NCI-H2081 (cell line): ENCODE measurements at places on chromosomes 2 and 18.

DNA sequence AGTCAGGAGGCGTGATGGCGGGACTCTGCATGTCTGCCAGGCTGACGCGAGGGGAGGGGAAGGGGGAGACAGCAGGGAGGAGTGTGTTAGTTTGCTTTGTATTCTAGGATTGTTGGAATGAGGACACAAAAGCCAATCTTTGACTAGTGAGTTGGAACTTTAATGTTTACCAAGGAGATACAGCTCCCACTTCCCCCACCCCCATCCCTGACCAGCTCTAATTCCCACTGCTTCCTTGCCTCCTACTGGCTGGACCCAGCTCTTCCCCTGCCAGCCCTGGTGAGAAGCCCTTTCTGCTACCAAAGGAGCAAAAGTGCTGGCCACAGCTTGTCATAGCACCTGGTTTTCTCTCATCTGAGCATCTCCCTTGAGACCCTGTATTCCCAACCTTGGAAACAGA lies 84.5 kb downstream of the CELF4 start:
- DNase-seq: no peak

- DNase-seq: no peak
Measured at GRCh38 chr2:127516041-127516762, 10.1 kb downstream of the IWS1 start.

DNA sequence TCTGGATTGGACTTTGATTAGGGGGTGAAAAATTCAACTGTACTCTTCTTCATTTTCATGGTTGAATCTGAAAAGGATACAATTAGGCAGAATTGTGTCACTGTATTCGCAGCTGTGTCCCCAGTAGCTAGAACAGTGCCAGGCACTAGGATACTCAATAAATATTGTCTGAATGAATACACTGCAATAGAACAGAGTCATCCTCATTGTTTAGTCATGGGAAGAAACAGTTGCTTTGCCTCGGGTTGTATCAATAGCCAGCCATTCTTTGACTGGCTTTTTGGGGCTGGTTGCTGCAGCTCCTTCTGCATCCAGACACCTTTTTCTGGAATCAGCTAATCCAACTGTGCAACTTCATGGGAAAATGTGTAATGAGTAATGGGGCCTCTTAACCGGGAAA lies 18.1 kb upstream of the DYNC1I2 start:
- DNase-seq: peak; percentile 10

GRCh38 chr18:25896178-25896780 lies 194.1 kb downstream of the SS18 start:
- peak; percentile 56 for DNase-seq

DNA sequence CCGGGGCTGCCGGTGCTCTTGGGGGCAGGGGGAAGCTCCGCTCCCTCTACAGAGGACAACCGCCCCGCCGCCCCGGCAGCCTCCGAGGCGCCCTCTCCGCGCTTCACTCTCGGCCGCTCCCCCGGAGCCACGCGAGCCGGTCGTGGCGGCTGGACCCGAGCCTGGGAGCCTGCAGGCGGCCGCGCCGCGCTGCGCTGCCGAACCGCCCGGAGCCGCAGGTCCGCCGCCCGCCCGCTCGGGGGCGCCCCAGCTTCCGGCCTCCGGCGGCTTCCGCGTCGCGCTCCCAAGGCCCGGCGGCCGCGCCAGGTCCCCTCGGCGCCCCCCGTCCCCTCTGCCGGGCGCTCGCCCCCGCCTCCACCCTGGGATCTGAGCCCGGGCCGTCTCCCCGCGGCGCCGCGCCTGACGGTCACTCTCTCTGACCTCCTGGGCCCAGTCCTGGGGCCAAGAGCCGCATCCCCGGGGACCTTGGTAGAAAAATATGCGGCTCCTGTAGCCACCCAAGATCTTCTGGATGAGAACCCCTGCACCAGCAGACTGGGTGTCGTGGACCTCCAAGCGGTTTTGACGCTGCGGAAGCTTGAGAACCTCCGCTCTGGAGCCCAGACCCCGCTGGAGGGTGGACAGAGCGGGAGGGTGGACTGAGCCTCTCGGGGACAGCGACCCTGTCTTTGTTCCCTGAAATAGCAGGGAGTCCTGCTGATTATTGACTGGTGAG lies 44.3 kb downstream of the SERTAD2 start:
- peak; percentile 59 for DNase-seq
